Suprapubic skin (tissue), 4 donors: ENCODE measurements at places on chromosomes 16 and 17. TPM values are rescaled to one million over a fixed set of nuclear protein-coding genes. Genes with fewer than 3 reads are reported as not detected.
A peak's percentile ranks its signal among the peaks of the same experiment; 100 is the strongest.

MAPK8IP3 gene
- 97.9 TPM for total RNA-seq

DNA sequence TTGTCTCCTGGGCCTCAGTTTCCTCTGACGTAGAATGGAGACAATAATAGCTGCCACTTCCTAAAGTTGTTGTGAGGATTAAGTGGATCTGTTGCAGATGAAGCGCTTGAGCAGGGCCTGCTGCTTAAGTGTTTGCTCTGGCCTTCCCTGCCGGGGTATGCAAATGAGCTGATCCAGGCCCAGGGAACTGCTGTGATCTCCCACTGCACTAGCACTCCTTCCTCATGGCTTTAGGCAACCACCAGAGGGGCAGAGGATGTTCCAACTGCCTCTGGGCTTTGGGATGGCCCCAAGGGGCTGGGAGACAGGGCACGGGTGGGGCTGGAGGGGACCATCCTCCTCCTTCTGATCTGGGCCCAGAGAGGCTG lies 6.2 kb downstream of the SBK1 start:
- no peaks in the 10 kb centered on the region for H3K36me3 ChIP-seq
- H3K27me3 ChIP-seq: peaks cover 5% of the 10 kb centered on the region
- DNase-seq: no peak
- peaks cover under 1% of the 10 kb centered on the region for H3K4me1 ChIP-seq

DNA sequence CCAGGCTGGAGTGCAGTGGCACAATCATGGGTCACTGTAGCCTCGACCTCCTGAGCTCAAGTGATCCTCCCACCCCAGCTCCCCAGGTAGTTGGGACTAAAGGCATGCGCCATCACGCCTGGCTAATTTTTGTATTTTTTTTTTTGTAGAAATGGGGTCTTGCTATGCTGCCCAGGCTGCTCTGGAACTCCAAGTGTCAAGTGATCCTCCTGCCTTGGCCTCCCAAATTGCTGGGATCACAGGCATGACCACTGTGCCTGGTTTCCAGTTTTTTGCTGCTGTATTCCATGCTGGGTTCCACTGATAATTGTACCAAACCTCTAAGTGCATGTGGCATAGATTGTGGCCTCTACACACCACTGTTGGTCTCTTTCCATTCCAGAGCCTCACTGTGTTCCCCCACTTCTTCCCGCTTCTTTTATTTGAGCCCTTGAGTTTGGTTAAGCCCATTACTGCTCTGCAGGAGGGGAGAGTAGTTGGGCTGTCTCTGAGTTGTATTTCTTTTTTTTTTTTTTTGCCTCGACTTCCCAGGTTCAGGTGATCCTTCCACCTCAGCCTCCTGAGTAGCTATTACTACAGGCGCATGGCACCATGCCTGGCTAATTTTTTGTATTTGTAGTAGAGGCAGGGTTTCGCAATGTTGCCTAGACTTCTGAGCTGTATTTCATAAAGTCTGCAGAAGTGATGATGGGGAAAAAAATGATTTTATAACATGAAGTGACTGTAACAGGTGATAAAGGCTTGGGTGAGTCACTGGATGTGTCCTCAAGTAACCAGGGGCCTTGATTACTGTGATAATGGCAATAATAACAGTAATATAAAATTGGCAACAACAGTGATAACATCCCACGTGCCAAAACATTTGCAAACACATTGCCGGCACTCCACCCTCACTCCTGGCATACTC lies 30.0 kb downstream of the EEF2K start:
- no peak for DNase-seq
- H3K27ac ChIP-seq: peak overlapping the region; percentile 52
- H3K4me1 ChIP-seq: peaks cover 79% of the 10 kb centered on the region
- peaks cover 16% of the 10 kb centered on the region for H3K36me3 ChIP-seq
- no peak overlapping the region for H3K4me3 ChIP-seq
- H3K27me3 ChIP-seq: no peaks in the 10 kb centered on the region

NFAT5 gene
- 89.1 TPM for total RNA-seq

ACSM5 gene
- total RNA-seq: 6.4 TPM

RNF151 gene
- not detected for total RNA-seq
